ENCODE measurements at places on chromosomes 3 and 15.

DNA sequence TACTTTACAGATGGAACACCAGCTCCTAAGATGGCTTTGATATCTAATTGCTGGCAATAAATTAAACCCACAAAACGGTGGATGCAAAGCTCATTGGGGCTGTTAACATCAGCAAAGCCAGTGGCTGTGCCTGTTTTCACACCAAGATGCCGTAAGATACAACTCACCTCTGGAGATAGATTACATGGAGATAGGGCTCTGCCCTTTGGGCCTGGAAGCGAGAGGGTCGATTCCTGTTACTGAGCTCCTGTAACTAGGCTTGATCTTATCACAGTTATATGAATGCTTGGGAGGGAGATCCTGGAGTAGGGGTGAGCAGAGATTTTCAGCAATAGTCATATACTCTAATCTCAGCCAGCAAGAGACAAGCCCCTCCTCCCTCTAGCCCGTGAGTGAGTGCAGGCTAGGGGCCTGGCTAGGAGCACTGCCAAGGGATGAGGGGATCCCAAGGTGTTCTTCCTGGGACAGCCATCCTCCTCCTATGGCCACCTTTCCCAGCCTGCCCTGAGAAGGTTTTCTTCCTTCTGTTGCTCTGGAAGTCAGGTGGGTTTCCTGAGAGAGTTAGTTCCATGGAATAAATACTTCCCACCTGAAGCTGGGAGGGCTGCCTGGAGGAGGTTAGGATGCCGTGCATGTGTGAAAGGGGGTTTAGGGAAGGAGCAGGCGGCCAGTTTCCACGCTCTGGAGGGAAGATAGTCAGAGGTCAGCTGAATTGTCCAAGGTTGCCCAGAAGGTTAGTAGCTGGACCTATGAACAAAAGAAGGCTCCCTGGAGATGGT is 18.1 kb upstream of the DOCK3 start:
- no peaks in the 10 kb centered on the region for H3K4me1 ChIP-seq
- H3K36me3 ChIP-seq, result no peaks in the 10 kb centered on the region
- H3K4me3 ChIP-seq, result no peak overlapping the region
- no peak for DNase-seq
- no peaks in the 10 kb centered on the region for H3K27me3 ChIP-seq
- no peak overlapping the region for H3K27ac ChIP-seq

DNA sequence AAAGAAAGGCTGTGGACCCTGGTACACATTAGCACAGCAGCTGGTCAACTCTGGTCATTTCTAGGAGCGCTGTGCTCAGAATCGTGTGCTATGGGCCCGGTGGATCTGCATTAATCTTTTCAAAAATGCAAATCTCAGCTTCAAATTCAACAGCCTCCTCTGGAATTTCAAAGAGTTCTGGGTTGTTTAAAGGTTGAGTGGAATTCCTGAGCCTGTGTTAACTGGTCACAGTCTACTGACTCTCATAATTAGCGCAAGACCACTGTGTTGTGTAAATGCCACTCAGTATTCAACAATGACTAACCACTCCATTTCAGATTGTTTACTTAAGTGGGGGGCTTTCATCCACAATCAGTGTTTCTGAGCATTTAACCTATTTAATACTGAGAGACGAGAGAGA is 2.7 kb upstream of the ARNT2 start:
- no peak for DNase-seq
- H3K36me3 ChIP-seq, result no peaks in the 10 kb centered on the region
- H3K27me3 ChIP-seq, result peaks cover 48% of the 10 kb centered on the region
- no peak overlapping the region for H3K4me3 ChIP-seq
- no peak overlapping the region for H3K27ac ChIP-seq

GRCh38 chr15:47997195-47998080 is 123.4 kb upstream of the SLC24A5 start:
- no peaks in the 10 kb centered on the region for H3K4me1 ChIP-seq
- no peaks in the 10 kb centered on the region for H3K36me3 ChIP-seq
- H3K27me3 ChIP-seq, result no peaks in the 10 kb centered on the region
- no peak overlapping the region for H3K27ac ChIP-seq
- H3K4me3 ChIP-seq, result no peak overlapping the region

GRCh38 chr3:38580450-38581382 is 68.8 kb downstream of the SCN5A start:
- no peak overlapping the region for H3K27ac ChIP-seq
- H3K4me3 ChIP-seq, result no peak overlapping the region
- no peaks in the 10 kb centered on the region for H3K27me3 ChIP-seq
- no peaks in the 10 kb centered on the region for H3K4me1 ChIP-seq
- H3K36me3 ChIP-seq, result no peaks in the 10 kb centered on the region

DNA sequence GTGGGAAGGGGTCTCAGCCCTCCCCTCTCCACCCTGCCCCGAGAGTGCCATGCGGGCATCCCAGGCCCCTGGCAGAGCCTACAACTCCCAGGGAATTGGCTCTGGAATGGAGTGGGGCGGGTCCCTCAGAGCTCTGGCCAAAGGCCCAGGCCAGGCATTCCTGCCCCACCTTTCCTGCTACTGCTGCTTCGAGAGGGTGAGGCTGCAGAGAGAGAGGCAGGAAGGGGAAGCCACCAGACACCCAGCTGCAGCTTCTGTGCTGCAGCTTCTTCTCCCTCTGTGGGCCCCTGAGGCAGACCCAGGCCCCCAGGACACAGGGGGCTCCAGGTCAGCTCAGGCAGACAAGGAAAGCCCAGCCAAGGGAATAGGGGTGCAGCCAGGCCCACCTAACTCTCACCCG is 2.7 kb downstream of the ALS2CL start:
- no peak overlapping the region for H3K4me3 ChIP-seq
- peak; percentile 73 for DNase-seq
- H3K27ac ChIP-seq, result no peak overlapping the region
- H3K27me3 ChIP-seq, result peaks cover 3% of the 10 kb centered on the region

DNA sequence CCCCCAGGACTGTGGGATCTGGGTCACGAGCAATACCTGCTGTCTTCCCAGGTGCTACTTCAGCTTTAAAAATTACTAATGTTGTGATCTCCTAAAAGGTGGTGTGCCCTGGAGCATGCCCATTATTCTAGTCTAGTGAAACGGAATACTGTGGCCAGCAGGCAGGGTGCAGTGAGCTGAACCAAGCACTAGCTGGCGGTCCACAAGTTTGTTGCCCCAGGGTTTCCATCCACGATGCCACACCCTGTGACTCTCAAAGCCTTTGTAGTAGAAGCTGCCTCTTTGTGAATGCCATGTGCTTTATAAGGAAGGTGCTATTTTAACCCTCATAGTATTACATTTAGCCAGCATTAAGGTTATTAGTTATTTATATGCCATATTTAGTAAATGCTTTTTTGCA is 49.1 kb downstream of the PXYLP1 start:
- peaks cover 14% of the 10 kb centered on the region for H3K4me1 ChIP-seq
- H3K27me3 ChIP-seq, result no peaks in the 10 kb centered on the region
- no peak overlapping the region for H3K4me3 ChIP-seq
- DNase-seq, result no peak
- peaks cover 2% of the 10 kb centered on the region for H3K36me3 ChIP-seq

- peak; percentile 79 for DNase-seq
- peak within 1 kb of the TSS; percentile 52 for H3K4me3 ChIP-seq
- H3K4me1 ChIP-seq, result peaks cover 67% of the 10 kb centered on the region
- no peaks in the 10 kb centered on the region for H3K27me3 ChIP-seq
- H3K27ac ChIP-seq, result peak within 1 kb of the TSS; percentile 96
Measured at GRCh38 chr3:50340448-50341329, at the start of gene RASSF1. RASSF1 (minus strand) TSS chr3:50340836; CDS start chr3:50340805, 31 bp downstream.

DNA sequence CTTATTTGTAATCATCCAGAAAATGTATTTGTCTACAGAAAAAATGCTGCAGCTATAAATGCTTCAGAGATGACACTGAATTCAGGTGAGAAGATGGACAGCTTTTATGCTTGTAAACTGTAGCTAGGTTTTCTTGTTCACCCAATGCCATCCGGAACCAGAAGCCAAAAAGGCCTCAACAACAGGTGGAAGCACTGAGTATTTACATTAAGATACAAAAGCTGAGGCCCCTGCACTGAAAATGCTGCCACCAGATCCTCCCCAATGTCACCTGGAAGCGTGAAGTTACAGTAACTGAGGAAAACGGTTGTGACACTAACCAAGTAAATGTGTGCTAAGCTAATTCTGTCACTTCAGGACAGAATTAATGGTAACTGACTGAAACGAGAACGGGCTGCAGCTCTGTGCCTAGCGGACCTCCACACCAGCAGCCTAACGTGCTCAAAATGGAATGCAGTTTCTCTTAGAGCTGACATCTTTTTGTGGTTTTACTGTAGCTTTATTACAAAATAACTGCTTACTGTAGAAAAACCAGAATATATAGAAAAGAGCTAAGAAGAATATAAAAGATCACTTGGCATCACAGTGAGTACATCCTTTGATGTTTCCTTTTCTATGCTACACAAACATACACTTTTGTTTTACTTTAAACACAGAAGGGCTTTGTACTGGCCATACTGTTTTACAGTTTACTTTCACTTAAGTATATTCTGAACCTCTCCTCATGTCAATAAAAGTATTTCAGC is 7.6 kb downstream of the CHSY1 start:
- no peak overlapping the region for H3K4me3 ChIP-seq
- no peak for DNase-seq
- peaks cover 57% of the 10 kb centered on the region for H3K4me1 ChIP-seq
- no peak overlapping the region for H3K27ac ChIP-seq
- peaks cover 5% of the 10 kb centered on the region for H3K36me3 ChIP-seq

All from stomach (tissue), 19 donors.